ENCODE measurements at places on chromosomes 11 and 22.

DNA sequence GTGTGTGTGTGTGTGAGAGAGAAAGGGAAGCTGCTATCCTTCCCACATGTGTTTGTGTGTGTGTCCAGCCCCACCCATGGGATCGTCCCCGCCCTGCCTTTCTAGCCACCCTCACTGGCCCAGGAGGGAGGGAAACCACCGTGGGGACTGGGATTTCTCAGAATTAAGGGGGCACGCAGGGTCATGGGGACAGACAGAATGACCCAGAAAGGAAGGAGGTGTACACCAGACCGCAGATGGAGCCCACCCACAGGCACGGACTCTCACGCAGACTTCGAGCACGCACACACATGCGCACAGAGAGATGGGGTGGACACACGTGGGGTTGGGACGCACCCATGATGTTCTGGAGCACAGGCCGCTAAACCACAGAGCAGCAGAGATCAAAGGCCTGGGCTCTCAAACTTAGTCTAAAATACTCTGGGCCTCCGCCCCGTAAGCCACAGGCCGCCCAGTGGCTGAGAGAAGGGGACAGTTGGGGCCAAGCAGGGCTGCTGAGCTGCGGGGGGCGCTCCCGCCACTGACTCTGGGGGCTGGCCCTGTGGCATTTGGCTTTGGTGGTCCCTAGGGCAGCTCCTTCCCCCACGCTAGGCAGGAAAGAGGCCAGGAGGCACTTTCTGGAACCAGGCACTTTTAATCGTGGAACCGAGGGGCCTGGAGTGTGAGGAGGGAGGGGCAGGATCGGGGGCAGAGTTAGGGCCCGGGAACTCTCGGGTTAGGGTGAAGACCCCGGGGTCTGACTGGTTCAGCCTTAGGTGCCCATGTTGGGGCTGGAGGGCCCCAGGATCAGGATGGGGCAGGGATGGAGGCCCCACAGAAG, 1.5 kb downstream of the IFITM5 start:
- peak; percentile 81 for DNase-seq

- DNase-seq, result no peak
Measured at GRCh38 chr11:20597680-20598484, 1.5 kb upstream of the SLC6A5 start.

DNA sequence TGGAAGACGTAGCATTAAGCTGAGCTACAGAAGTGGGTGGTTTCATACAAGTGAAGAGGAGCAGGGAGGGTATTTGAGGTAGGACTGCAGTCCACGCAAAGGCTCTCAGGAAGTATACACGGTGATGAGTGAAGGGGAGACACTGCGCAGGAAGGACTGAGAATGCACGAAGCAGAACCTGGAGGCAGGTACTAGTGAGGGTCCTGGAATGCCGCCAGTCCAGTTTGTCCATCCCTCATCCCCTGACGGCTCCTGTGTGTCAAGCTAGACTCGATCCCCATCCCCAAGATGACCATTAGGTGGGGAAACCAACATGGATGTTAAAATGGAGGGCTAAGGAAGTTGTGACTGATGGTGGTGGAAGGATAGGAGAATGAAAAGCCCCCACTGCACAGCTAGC, 23.8 kb downstream of the ART5 start:
- DNase-seq, result no peak

DNA sequence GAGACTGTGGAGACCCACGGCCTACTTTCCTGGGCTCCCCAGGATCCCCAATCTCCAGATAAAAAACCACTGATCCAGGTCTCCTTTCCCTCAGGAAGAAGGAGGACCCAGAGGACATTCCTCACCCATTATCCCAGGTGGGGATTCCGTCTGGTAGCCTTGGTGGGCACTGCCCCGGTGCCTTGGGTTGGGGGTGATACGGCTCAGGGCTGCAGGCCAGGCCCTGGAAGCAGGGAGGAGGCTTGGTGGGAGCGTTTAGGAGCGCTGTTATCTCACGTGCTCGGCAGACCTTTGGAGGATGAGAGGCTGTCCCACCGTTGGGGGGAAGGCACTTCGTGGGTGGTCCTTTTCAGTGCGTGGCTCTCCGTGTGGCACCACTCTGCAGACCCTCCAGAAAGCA, 926.3 kb downstream of the BRD1 start:
- DNase-seq, result no peak

DNA sequence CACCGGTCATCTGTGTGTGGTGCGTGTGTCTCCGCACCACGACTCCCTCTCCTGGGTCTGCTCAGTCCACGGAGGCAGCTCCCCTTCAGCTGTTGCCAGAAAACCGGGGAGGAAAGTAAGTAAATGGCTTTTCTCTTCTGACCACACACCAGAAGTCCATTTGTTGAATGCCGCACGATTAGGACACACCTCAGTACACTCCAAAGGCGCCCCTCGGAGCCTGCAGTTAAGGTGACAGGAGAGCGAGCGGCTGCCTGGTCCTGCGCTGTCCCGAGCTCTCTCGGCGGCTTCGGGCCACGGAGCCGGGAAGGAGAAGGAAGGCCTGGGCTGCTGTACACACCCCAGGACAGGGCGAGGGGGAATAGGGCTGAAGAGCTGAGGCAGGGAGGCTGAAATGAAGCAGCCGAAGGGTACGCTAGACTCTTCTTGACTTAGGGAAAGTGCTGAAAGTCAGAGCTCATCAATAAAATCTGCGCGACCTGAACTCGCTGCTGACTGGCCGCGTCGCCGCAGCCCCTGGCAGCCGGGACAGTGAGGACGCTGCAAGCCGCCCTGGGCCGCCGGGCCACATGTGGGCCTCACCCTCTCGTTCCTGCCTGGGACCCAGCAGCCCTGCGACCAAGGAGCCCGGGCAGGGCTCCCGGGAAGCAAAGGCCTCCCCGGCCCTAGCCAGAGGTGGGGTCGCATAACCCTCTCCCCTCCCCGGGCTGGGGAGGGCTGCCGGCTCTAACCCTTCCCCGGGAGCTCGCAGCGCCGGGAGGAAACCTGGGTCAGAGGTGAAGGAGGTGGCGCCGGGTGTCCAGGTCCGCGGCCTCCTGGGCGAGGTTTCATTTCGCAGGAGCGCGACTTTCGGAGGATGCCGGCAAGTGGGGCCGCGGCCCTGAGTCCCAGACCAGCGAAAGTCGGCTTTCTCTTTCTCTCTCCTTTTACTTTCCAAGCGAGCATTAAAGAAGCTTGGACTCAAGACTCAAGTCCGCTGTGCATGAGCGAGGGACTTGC, 1.6 kb upstream of the PAX6 start:
- no peak for DNase-seq

DNA sequence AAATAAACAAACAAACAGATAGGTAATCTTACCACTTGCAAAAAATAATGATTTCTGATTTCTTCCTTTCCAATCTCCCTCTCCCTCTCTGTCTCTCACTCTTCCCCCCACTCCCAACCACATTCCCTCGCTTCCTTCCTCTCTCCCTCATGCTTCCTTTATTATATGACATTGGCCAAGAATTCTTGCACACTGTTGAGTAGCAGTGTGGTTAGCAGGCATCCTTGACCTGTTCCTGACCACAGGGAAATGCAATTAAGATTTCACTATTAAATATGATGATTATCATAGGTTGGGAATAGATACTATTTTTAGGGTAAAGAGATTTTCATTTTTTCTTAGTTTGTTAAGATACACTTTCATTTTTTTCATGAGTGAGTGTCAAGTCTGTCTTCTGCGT, 14.7 kb upstream of the PLAAT4 start:
- no peak for DNase-seq

DNA sequence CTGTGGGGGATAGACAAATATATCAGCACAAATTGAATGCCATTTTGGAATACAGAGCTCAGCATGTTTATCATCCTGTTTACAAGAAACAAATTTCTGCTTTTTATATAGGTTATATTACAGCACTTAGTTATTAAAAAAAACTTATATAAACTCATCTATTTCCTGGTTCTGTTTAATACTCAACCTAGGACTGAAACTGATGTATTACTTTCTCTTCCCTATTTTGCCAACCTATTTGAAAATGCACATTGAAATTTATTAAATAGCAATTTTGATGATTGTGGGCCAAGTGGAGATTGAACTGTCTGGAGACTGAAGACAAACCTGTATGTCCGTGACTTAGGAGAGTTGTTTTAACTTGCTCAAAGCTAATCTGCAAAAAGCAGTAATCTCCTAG, 288.3 kb upstream of the ANO3 start:
- DNase-seq, result no peak

GRCh38 chr11:67114275-67114896, 4.7 kb upstream of the KDM2A start:
- DNase-seq, result no peak

DNA sequence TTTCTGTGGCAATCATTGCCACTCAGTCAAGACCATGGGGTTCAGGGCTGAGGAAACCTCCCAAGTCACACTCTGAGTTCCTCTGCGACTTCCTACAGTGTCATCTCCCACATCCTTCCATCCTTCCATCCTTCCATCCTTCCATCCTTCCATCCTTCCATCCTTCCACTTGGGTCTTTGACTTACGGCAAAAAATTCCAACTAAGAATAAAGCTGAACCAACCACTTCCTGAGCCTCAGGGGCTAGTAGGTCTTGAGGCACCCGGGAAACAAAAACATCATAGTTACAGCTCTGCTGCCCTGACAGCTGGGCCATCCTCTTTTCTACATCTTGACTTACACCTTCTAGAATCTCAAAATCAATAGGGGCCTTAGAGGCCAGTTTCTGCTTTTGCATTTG, 32.1 kb downstream of the EHF start:
- DNase-seq, result no peak

DNA sequence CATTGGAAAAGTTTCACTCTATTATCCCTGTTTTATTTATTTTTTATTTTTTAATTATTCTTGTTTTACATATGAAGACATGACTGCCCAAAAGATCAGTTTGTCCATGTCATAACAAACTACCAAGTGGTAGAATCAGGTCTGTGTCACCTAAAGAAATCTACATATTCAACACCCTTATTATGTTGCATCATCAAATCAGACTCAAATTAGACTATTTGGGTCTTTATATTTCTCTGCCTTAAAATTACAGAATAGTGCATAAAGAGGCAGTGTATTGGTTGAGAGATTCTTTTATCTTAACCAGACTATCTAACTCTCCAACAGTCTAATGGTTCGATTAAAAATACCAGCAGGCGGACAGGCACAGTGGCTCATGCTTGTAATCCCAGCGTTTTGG, 18.5 kb upstream of the ATP5MG start:
- no peak for DNase-seq

Data from umbilical cord (tissue), 2 donors.